ENCODE measurements at places on chromosomes 13 and 19.

DNA sequence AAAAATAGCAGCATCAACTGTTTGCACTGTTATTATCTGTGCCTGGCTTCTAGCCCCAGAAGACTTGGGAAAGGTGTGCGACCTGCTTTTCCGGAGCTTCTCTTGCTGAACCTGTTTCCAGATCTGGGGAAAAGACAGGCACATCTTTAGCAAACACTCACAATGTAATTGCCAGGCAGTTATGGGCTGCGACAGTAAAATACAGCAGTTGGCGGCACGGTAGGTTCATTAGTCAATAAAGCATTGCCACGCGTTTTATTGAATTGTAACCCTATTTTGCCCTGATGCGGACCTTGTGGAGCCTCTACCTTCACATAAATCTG lies 223.7 kb upstream of the TSHZ3 start:
- no peak for DNase-seq

DNA sequence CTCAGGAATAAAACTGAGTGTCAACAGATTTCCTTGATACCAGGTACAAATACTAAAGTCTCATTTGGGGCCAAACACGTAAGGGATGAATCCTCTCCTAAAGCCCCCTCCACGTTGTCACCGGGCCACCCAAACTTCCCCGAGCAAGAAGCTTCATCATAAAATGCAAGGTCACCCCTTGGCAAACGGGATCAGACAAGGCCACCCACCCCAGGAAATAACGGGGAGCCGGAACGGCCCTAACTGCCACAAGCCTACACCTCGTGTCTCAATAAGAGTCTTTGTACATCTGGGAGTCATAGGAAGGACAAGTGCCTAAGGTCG lies 717 bp downstream of the EEF2 start:
- no peak for DNase-seq

DNA sequence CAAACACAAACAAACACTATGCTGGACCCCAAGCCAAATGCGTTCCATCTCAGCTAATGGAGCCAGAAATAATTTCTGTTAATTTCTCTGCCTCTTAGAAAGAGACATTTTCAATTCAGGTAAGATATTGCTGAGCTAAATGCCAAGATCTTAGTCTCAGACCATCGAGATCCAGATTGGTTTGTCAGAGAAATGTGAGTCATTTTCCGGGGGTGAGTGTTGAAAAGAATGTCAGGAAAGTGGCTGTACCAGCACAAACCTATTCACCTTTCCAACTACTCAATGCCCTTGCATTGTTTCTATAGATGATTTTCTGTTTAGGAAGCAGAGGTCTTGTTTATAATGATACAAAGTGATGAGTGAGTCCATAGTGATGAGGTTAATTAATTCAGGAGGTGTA lies 266.8 kb upstream of the TSHZ3 start:
- DNase-seq, result no peak

GRCh38 chr19:57558525-57558924 lies 1.1 kb downstream of the ZNF550 start:
- no peak for DNase-seq

DNA sequence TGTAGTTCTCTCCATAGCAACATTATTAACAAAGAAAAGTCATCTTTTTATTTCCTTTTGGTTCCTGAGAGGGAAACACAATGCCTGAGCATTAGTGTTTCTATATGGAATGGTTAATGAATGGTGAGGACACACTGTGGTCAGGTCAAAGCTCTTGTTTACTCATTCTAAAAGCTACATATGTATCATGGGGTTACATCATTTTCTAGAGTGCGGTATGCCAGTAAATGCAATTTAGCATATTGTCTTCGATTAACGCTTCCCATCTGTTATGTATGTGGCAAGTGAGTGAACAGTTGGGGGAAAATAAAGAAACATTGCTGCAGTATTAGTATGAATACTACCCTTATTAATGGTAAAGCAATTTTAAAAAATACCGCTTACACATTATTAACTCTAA lies 1152.2 kb upstream of the SPRY2 start:
- DNase-seq, result no peak

DNA sequence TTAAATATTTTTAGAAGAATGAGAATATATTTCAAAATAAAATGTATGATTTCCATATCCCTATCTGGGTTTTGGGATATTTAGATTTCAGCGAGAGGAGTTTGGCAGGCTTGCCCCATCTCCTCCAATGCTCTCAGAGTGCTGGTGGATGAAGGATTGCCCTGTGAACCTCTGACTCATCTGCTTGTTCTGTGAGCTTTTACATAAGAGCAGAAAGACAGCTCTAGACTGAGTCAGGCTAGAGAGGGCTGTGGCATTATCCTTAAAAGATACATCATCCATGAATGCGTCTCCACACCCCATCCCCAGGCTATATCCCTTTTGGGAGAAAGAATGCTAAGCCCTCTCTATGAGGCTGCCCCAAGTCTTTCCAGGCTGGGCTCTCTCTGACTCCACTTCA lies 190.6 kb downstream of the TUBA3C start:
- no peak for DNase-seq

DNA sequence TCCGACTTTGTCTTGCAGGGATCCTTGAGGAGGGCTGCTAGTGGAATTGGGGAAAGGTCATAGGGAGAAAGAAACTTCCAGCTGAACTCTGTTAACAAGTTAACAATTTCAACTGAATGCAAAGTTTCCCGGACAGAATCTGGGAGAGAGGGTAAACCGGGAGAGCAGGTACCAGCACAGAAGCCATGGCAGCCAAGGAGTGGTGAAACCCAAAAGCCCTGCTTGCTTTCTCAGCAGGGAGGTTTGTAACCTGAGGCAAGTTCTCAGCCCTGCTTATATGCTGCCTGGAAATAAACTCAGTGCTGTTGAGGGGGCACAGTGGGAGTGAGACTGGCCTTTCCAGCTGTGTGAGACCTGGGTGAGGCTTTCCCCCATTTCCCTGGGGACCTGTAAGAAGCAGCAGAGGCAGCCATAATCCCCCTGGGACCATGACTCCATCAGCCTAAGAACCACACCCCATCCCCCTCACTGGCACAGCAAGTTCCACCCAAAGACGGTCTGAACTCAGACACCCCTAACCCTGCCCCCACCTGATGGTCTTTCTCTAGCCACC lies 84.0 kb downstream of the SUCLA2 start:
- DNase-seq, result no peak

DNA sequence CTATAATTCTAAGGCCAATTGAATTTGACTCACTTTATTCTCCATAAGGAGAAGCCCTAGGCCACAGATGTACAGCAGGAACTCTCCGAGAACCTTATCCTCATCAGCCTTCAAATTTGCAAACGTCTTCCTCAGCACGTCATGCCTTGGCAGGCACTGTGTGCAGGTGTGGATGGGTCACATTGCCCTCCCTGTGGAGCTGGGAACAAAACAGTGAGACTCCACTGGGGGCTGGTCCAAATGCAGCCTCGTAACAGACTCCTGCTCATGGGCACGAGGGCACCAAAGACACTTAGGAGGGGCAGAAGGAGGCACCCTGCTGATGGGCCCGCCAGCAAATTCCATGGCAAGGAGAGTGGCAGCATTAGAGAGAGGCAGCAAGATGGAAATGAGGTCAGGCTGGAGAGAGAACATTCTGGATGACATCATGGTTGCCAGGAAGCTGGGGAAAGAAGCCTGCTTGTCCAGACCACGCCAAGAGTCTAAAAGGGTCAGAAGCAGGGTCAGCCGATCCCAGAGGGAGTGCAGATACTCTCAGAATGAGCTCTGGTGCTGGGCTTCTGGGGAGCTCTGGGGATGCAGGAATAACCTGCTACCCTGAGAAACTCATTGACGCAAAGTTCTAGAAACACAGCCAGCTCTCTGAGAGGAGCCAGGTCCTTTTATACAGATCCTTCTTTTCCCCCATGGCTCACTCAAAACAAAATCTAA lies 242.2 kb downstream of the B3GLCT start:
- no peak for DNase-seq

GRCh38 chr13:111548301-111548700 lies 227.9 kb downstream of the TEX29 start:
- DNase-seq, result no peak

DNA sequence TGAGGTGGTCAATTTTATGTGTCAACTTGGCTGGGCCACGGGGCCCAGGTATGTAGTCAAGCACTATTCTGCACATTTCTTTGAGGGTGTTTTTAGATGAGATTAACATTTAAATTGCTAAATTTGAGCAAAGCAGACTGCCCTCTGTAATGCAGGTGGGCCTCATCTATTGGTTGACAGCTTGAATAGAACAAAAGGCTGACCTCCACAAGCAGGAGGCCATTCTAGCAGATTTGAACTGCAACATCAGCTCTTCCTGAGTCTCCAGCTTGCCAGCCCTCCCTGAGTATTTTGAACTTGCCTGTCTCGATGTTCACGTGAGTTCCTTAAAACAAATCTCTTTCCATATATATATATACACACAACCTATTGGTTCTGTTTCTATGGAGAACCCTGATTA lies 134.8 kb downstream of the DCLK1 start:
- no peak for DNase-seq

- no peak for DNase-seq
Measured at GRCh38 chr19:455851-456546, 4.8 kb downstream of the SHC2 start.

- DNase-seq, result no peak
Measured at GRCh38 chr19:15897026-15897737, 692 bp downstream of the CYP4F2 start.

DNA sequence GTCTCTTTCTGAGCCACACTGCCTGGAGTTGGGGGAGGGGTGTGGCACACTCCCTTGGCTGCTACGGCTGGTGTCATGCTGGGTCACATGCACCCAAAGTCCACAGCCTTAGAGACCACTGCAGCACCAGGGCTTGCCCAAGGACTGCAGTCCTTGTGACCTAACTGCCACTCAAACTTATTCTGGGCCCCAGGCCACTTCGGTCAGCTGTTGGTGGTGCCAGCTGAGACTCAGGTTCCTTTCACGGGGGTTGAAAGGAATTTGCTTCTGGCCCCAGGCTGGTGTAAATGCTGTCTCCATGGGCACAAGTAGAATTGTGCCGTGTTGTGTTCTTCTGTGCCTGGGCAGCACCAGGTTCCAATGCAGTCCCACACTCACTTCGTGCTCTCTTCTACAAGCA lies 9.5 kb upstream of the VN1R1 start:
- DNase-seq, result no peak

DNA sequence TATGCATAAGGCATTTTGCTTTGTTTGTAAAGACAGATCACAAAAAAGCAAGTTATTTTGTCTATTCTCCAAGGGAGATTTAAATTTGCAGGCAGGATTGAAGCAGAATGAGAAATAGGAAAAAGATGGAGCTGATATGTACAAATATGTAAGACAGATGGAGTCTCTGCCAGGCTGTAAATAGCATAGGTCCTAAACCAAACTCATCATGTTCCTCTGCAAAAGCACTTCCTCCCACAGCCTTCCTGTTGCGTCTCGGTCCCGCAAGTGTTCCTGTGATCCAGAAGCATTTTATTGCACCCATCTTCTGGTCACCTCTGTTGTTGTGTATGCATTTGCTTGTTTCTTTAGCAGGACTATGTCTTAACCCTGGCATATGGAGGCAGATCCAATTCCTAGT lies 95.7 kb upstream of the CLDN10 start:
- DNase-seq, result no peak

GRCh38 chr19:10742476-10742875 lies 24.6 kb downstream of the DNM2 start:
- peak; percentile 68 for DNase-seq

GRCh38 chr13:51928231-51928630 lies 66.5 kb downstream of the CCDC70 start:
- no peak for DNase-seq

GRCh38 chr19:11286312-11286974 lies 9.5 kb upstream of the TSPAN16 start:
- DNase-seq, result no peak

Measured in cerebellar nuclear complex (tissue), 1 donor.